ENCODE measurements at places on chromosomes 6 and 20.

GRCh38 chr6:52548353-52548713 lies 28.5 kb downstream of the TRAM2 start:
- no peak for DNase-seq

DNA sequence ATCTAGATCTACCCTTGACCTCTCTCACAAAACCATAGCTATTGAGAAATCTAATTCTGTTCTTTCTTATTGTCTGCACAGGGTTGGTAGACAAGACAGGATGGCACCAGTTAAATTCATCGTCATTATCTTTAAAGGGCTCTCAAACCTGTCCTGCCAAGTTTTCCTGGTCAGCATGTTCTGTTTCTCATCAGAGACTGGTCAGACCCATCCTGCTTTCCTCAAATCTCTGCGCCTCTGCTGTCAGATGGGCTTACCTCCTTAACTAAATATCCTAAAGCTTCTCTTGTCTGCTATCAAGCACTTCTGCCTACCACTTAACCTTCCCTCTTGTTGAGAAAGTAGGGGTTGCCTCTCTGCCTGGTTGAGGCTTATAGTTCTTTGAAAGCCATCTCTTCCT lies 125.2 kb downstream of the MYO6 start:
- DNase-seq = no peak

- peak; percentile 35 for DNase-seq
Measured at GRCh38 chr20:36541227-36541767, at the start of gene MYL9. MYL9 (plus strand) TSS chr20:36541519; CDS start chr20:36544885, 3,366 bp downstream.

- DNase-seq = no peak
Measured at GRCh38 chr20:17732907-17733521, 33.2 kb downstream of the BANF2 start.

GRCh38 chr6:14861491-14861943 lies 384.4 kb upstream of the JARID2 start:
- peak; percentile 61 for DNase-seq

- no peak for DNase-seq
Measured at GRCh38 chr20:60281295-60281694, 323.1 kb downstream of the CDH26 start.

DNA sequence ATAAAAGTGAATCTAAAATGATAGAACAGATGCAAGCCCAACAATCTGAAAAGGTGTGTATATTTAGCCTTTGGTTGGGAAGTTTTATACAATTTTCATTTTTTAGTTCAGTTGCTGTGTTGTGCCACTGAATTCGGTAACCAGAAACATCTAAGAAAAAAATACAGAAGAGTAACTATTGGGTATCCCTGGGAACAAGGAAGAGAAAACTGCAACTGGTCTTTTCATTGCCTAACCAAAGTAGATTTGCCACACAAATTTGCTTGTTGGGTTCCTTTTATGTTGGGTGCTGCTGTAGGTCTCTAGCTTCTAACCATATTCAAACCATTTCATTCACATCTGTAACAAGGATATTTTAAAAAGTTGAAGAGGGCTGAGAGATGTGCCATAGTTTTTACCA lies 2.8 kb upstream of the TMEM30A start:
- DNase-seq = no peak

DNA sequence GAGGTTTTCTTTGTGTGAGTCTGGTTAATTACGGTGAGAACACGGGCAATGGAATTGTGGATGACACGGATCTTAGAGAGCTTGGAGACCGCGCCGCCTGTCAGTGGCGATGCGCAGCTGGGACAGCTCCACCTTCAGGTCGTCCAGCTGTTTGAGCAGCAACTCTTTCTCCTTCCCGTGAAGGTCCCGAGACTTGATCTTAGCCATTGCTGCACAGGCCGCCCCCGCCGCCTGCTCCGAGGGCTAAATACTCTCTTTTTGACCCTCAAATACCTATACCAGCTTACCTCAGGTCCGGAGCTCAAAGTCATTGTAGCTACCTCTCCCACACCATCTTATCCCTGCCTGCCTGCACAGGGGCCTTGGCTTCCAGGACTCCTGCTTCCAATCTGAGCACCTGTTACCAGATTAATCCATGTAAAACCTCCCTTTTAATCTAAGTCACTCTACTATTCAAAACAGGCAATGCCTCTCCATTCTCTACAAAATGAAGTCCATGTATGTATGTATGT lies 100.2 kb downstream of the PREP start:
- no peak for DNase-seq

GRCh38 chr6:13397359-13398068 lies 69.2 kb upstream of the TBC1D7 start:
- DNase-seq = peak; percentile 81

GRCh38 chr6:38367231-38367630 lies 272.5 kb downstream of the BTBD9 start:
- DNase-seq = no peak

- DNase-seq = no peak
Measured at GRCh38 chr20:25339608-25340007, 51.0 kb downstream of the ABHD12 start.

DNA sequence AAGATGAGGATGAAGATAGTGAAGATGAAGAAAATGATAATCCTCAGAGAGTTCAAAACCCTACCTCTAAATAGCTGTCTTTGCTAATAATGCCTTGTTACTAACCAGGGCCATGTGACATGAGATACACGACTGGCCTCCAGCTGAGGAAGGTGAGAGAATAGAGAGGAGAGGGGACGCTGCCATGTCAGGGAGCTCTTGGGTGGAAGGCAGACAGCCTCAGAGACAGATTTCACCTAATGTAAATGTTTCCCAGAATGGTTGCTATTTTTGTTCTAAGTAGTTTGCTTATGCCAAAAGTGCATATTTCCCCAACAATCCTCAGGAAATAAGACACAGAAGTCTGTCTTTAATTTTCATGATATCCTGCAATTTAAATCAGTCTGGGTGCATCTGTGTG lies 138.4 kb downstream of the ELOVL4 start:
- DNase-seq = no peak

DNA sequence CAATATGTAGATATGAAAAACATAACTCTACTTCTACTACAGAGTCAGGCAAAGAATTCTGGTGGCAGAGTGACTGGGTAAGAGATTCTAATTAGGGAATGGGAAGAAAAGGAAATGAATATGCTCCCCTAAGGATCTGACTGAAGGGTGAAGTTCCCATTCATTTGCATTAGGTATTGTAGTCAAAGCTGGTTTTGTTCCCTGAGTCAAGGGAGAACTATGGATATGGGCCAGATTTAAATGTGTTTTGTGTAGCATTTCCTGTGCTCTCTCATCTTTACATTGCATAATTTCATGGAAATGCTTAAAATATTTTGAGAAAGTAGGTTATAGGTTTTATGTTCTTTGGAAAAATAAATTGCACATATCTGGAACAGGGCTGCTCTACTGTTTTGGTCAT lies 299.7 kb downstream of the BTBD3 start:
- no peak for DNase-seq

DNA sequence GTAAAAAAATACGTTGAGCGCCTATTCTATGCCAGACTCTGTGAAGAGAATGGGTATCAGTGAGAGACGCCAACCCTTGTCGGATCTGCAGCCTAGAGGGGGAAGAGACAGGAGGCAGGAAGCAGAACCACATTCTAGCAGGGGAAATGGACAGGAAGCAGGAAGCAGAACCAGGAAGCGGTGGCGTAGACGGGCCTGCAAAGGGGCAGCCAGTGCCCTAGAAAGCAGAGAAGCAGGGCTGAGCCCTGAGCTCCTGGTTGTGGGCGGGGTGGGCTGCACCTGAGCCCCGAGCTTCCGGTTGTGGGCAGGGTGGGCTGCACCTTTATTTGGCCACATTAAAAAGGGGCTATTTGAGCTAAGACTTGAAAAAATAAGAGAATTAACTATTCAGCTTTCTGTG lies 71.9 kb downstream of the FAM120B start:
- no peak for DNase-seq

- no peak for DNase-seq
Measured at GRCh38 chr6:42440027-42440426, 11.7 kb downstream of the TRERF1 start.

- no peak for DNase-seq
Measured at GRCh38 chr6:108145639-108146038, 20.2 kb upstream of the NR2E1 start.

DNA sequence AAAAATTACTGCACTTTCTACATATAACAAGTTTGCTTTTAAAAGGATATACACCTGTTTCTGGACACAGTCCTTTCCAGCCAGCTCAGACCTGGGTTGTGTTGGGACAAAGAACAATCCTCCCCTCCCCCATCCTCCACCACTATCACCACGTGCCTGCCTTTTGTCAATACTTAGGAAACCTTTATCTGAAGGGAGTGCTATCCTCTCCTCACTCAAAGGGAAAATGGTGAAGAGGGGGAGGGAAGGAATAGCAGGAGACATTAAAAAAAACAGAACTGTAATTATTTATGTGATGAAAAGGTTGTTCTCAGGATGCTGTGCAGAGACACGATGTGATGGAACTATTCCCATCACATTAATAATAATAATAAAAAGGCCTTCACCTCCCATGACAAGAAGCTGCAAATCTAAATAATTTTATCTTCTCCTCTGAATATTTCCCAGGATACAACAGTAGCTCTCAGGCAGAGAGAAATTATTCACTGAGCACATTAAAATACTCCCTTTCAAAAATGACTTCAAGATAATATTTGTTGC lies 105.5 kb downstream of the NRSN1 start:
- DNase-seq = no peak

DNA sequence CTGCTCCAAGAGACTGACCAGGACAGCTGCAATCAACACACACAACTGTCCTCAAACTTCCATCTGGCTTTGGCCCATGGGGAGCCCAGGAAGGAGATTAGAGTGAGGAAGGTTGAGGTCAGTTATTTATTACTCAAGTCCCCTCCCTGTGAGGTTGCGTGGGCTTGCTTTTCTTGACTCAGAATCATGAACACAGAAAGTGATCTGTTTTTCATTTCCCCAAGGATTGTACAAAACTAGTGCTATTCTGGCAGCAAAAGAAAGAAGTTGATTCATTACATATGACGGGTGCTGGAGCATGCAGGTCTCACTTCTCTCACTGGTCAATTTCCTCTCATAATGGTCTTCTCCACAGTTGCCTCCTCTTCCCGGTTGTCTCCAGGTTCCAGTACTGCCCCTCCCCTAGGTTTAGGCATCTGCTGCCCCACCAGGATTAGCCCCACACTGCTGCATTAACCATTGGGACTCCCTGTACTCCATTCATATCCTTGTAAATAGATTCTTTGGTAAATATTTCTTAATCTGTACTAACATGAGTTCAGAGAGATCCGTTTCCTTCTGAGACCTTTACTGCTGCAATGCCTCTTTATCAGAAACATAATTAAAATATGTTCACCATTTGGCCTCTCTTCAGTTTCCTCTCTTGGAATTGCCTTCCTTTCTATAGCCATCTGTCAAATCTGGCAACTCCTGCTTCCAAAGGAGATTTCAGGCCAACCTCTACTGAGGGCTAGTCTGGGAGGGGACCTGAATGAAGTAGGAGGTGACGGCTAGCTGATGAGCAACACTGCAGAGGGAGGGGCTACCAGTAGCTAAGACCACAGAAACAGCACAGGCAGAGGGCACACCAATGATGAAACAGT lies 888.8 kb downstream of the QKI start:
- no peak for DNase-seq

- no peak for DNase-seq
Measured at GRCh38 chr6:35590622-35591066, 77.9 kb upstream of the TULP1 start.

DNA sequence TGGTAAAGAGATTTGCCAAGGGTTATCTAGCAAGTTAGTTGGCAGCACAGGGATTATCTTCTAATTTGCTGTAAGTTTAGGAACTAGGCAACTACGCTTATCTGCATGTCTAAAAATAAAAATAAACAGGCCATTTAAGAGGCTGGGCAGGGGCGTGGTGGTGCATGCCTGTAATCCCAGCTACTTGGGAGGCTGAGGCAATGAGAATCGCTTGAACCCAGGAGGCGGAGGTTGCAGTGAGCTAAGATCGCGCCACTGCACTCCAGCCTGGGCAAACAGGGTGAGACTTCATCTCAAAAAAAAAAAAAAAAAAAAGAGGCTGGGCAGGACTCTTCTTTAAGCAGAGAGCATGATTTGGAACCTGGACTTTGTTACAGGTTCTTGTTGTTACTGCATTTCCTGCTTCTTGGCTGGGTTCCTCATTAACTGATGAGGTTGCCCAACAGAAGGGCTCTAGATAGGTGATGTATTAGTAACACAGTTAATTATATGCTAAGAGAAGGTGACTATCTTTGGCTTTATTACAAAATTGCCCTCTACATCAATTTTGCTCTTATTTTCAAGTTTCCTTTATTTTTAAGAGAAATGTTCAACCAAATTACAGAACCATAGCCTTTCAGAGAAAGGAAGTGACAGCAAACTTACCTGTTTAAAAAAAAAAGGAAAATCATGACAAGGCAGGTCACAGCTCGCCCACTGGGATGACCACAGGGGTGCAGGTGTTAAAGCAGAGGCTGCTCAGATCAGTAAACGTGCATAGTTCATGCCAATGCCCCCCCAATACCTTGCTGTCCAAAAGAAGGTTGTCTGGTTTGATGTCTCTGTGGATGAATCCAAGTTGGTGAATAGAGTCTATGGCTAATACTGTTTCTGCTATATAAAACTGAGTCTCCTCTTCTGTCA lies 32.5 kb downstream of the STK38 start:
- no peak for DNase-seq

GRCh38 chr20:46063652-46064054 lies 26.1 kb downstream of the NCOA5 start:
- DNase-seq = no peak

- no peak for DNase-seq
Measured at GRCh38 chr6:5023923-5024322, 20.1 kb upstream of the RPP40 start.

DNA sequence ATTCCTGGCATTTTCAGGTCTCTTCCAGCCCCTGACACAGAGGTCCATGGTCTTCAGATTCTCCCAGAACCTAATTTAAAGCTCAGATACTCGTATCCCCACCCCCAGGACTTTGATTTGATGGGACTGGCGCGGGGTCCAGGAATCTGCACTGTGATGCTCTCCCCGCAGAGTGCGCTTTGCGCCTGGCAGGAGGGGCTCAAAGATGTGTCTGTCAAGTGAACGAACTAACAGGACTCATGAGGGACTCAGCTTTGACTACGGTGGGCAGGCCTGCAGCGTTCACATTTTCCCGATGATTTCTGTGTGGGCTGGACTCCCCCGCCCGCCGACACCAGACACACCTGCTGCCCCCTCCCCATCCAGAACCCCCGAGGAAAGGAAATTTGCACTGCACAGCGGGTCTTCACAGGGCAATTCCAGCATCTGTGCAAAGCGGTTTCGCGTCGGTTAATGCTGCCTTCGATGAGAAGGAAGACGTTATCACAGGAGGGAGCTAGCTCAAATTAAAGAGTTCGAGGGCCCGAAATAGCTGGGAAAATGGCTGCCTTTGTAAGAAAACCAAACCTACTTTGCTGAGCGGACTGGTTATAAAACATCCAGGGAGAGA lies 90.2 kb downstream of the ZDHHC14 start:
- no peak for DNase-seq

- no peak for DNase-seq
Measured at GRCh38 chr6:30981942-30982772, 1.4 kb upstream of the MUC21 start.

All from hematopoietic multipotent progenitor cell treated with erythropoietin and hydrocortisone succinate and interleukin-3 and kit ligand, for 6 days (in vitro differentiated cells).